ENCODE measurements at places on chromosomes 1 and 21.

- DNase-seq = no peak
Observed at GRCh38 chr1:4512636-4513035, 141.8 kb upstream of the AJAP1 start.

DNA sequence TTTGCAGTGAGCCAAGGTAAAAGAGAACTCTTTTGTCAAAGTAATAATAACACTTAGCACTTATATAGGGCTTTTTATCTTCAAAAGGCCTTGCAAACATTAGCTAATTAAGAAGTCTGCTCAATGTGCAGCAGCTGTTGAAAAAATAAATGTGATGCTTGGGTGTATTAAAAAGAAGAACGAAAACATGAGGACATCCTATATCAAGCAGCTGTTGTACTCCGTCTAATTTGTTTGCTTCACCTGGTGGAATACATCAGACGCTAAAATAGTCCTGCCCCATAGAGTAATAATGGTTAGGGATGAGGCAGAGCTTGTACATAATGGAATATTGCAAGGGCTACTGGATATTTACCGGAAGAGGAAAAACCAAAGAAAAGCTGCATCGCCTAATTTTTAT, 299.5 kb downstream of the ST6GALNAC3 start:
- no peak for DNase-seq

GRCh38 chr1:156233426-156234127, 8.4 kb upstream of the BGLAP start:
- peak; percentile 36 for DNase-seq

DNA sequence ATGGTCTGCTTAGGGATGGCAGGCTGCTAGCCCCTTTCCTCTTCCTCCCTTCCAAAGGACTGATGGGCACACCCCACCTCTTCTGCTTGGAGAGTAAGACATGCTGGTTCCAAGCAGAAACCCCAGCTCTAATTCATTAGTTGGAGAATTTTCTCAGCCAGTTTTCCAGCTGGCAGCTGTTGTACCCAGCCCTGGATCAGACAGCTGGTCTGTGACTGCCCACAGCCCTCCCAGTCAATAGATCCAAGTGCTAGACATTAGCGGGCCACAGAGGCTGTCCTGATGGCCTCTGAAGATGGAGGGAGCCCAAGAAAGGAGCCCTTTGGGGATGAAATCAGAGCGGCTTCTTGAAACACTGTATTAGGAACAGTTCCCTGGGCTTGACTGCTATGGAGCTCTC, 35.8 kb downstream of the ACOT11 start:
- no peak for DNase-seq

GRCh38 chr1:23722652-23723051, 20.6 kb upstream of the ELOA start:
- no peak for DNase-seq

DNA sequence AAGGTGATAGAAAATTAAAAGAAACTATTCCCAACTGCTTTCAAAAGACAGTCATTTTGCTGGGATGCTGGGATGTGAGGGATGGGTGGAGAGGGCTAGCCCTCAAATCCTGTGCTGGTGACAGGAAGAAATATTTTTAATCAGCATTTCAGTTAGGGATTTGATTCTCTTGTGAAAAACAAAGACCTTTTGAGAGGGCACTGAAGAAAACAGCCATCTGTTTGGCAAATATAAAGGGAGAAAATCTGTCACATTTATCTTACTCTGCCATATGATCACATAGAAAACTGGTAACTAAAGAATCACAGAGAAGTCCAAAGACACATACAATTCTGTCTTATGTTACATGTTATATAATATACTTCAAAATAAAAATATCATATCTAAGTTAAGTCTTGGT, 12.3 kb downstream of the STXBP3 start:
- DNase-seq = no peak

- no peak for DNase-seq
Observed at GRCh38 chr1:235714205-235714897, 64.8 kb upstream of the GNG4 start.

DNA sequence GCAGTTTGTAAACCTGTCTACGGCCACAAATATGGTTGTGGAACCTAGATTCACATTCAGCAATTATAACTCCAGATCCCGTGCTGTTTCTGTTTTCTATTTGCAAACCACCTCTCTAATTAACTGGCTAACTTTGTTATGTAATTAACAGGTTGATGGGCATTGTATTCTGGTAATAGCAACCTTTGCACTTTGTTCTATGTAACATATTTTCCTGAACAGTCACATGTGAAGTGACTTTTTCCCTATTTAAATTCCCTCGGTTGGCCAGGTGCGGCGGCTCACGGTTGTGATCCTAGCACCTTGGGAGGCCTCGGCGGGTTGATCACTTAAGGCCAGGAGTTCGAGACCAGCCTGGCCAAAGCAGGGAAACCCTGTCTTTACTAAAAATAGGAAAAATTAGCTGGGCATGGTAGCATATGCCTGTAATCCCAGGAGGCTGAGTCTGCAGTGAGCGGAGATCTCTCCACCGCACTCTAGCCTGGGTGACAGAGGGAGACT, 1.4 kb downstream of the ACADM start:
- DNase-seq = peak; percentile 32

Data from ELF-1 (cell line).